Suppressor macrophage treated with lipopolysaccharide for 4 hours (primary cell): ENCODE measurements at places on chromosomes 6 and 20.

- DNase-seq = peak; percentile 92
Observed at GRCh38 chr6:12232339-12232738, 57.8 kb upstream of the EDN1 start.

DNA sequence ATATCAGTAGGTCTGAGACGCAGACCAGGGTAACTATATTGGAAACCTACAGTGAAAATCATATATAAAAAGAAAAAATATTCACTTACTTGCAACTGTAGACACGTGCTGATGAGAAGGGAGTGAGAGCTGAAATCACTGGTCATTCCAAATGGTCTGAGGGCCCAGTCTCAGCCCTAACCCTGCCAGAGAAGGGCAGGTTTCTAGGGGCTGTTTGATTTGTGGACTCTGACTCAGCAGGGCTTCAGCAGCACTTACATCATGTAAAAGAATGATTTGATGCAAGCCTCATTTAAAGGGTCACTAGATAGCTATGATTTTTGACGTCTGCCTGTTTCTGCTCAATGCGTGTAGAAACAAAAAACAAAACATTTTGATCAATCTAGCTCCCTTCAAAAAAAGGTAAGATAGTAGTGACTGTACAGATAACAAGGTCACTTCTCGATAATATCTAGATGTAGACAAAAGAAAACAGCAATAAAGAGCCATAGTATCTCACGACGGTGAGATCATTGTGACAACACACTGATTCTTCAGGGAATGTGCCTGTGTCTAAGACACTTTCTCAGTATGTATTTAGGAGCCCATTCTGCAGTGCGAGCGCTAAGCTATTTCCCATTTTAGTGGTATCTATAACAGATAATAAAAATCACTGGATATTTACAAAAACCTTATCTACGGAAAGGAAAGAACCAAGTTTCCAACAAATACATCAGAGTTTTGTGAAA lies 307.2 kb downstream of the HIVEP2 start:
- no peak for DNase-seq

DNA sequence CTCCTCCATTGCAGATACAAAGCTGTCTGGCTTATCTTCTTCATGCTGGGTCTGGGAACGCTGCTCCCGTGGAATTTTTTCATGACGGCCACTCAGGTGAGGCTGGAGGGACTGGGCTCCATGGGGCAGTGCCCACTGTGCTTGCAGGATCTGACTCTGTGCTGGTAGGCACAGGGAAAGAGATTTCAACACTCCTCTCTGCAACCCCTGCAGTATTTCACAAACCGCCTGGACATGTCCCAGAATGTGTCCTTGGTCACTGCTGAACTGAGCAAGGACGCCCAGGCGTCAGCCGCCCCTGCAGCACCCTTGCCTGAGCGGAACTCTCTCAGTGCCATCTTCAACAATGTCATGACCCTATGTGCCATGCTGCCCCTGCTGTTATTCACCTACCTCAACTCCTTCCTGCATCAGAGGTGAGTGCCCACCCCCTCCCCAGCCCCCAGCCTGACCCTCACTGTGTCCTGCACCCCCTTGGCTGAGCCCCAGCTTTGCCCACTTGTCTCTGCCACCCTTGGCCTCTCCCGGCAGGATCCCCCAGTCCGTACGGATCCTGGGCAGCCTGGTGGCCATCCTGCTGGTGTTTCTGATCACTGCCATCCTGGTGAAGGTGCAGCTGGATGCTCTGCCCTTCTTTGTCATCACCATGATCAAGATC lies 6.1 kb downstream of the SLC29A1 start:
- no peak for DNase-seq

DNA sequence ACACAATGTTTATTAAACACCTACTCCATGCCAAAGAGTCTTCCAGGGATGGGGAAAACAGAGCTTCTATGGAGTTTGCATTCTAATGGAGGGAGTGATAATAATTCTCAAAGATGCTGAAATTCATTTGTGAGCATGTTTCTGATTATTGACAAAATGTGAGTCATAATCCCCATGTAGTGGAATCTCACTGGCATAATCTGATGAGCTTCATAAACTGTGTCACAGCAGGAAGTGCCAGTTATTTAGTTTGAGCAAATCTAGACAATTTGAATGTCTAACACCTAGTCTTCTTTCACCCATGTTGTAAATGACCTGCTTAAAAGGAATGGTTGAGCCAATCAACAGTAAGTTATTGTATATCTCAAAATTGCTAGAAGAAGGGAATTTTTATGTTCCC lies 95.1 kb downstream of the KCNQ5 start:
- DNase-seq = no peak

DNA sequence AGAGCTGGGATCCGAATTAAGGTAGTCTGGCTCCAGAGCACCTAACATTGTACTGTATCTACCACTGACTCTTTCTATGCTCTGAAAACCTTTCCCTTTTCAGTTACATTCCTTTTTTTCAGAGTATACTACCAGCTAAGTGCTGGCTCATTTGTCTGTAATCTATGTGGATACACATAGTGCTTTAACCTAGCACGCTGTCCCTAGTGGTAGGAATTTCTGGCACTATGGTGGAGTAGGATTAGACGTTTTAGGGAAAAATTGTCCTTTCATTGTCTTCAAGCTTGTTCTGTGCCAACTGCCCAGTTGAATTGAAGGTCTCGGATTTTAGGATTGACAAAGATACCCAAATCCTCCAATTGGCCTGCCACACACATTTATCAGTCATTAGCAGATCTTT lies 259.1 kb upstream of the FERMT1 start:
- no peak for DNase-seq

- DNase-seq = peak; percentile 22
Observed at GRCh38 chr6:27829453-27830211, 82.6 kb downstream of the OR2B2 start.

- DNase-seq = peak; percentile 91
Observed at GRCh38 chr20:62642051-62642665, at the start of gene SLCO4A1. Gene SLCO4A1 (plus strand): TSS chr20:62642503. CDS start chr20:62656455, 13,952 bp downstream.

DNA sequence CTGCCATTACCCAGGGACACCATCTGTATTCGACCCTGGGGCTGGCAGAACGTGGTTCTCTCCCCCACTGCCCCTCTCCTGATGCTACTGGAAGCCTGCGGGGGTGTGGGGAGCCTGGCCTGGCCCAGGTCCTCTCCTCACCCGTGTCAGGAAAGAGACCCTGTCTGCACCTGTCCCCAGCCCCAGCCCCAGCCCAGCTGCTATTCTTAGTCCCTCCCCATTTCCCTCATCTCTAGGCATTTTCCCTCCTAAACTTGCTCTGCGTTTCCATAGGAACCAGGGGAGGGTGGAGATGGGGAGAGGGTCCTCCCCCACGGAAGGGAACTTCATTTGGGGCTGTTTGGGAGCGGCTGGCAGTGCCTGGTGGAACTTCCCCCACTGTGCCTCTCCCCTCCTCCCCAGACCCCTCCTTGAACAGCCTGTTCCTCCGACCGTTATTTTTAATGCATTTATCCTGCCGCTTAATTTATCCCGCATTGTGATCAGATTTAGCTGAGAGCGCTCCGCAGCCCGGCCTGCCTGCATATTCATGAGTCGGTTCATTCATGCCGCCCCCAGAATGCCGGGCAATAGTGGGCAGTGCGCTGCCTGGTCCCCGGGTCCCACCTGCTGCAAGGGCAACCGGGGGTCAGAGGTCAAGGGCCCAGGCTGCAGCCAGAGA lies 31.8 kb upstream of the DLGAP4 start:
- no peak for DNase-seq

GRCh38 chr6:109242925-109243324 lies 139.3 kb downstream of the CD164 start:
- DNase-seq = no peak

DNA sequence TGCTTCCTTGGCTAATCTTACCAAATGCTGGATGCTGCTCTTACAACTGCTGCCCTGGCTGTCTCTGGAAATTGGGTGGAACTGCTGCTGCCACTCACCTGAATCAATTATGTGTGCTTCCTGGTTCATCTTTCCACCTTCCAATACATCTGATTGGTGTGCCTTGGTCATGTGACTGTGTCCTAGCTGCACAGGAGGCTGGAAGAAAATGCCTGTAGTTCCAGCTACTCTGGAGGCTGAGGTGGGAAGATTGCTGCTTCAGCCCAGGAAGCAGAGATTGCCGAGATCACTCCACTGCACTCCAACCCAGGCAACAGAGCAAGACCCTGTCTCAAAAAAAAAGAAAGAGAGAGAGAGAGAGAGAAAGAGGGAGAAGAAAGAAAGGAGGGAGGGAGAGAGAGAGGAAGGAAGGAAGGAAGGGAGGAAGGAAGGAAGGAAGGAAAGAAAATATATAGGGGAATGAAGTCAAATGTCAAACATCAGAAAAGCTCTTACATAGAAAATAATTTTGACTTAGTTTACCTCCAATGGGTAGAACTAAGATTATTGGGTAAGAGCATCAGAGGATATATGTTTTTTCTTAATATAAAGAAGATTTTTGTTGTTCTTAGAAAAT lies 14.1 kb upstream of the PPARD start:
- no peak for DNase-seq

- no peak for DNase-seq
Observed at GRCh38 chr6:81890846-81891245, 138.4 kb upstream of the TENT5A start.

DNA sequence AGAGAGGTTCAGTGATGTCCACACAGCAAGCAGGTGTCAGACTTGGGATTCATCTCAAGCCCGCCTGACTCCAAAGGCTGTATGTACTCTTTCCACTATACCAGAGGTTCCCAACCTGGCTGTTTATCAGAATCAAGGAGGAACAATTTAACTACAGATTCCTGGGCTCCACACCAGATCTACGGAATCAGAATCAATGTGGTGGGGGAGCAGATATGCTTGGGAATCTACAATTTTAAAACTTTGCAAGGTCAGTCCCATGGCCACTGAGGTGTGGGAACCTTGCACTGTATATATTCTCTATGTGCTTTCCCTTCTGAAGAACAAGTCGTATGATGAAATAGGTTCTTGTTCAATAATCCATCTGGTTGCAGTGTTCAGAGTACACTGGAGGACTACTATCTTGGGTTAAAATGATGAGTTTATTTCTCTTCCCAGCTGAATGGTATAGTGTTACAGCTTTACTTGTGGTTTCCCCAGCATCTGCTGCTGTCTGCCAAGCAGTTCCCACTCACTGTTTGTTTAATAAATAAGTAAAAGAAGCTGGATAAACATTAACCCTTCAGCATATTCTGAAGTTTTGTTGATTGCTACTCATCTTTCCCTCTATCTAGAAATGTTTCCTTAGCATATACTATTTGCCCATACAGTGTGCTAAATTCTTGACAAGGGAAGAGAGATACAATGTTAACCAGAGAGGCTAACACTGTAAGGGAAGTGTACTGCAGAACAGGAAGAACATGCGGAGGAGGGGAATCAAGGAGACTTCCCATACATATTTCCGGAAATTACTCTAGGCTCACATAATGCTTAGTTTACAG lies 9.9 kb downstream of the TTI1 start:
- peak; percentile 51 for DNase-seq

- peak; percentile 89 for DNase-seq
Observed at GRCh38 chr6:30130887-30131862, 4.8 kb upstream of the TRIM40 start.

- no peak for DNase-seq
Observed at GRCh38 chr20:17951323-17951722, 17.3 kb downstream of the SNX5 start.

- DNase-seq = no peak
Observed at GRCh38 chr6:135285165-135285564, 104.1 kb downstream of the MYB start.

DNA sequence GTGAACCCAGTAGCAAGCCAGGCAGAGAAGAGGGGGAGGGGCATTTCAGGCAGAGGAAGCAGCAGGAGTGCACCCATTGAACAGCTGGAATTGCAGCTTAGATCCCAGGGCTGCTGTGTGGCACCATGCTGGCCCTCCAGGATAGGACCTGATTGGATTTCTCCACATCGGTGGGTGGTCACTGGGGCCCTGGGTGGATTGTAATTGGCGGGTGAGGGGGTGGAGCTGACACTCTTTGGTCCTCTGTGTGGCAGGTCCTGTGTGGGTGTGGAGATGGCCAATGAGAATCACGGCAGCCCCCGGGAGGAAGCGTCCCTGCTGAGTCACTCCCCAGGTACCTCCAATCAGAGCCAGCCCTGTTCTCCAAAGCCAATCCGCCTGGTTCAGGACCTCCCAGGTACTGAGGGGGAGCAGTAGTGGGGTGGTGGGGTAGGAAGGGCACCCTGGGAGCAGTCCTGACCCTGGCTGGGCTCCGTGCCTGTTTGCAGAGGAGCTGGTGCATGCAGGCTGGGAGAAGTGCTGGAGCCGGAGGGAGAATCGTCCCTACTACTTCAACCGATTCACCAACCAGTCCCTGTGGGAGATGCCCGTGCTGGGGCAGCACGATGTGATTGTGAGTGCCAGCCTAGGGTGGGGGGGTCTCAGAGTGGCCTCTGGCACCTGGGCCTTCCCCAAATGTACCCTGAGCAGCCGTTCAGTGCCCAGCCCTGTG lies 4.4 kb downstream of the PCIF1 start:
- no peak for DNase-seq

GRCh38 chr6:41167173-41167963 lies 4.5 kb upstream of the TREM2 start:
- peak; percentile 31 for DNase-seq

DNA sequence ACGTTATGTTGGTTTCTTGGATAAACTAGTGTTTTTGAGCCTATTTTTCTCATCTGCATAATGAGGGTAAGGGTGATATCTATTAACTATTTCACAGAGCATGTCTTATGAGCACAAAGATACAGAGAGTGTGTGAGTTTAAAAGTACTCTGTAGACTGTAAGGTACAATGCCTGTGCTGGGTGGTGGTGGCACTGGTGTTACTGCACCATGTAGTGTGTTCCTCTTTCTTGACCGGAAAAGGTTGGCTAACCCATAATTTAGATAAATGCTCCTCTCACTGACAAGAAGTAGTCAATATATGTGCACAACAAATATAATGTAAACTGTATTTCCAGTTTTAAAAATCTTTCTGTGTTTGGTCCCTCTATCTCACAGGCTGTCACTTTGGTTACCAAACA lies 116.2 kb upstream of the MMS22L start:
- DNase-seq = no peak

DNA sequence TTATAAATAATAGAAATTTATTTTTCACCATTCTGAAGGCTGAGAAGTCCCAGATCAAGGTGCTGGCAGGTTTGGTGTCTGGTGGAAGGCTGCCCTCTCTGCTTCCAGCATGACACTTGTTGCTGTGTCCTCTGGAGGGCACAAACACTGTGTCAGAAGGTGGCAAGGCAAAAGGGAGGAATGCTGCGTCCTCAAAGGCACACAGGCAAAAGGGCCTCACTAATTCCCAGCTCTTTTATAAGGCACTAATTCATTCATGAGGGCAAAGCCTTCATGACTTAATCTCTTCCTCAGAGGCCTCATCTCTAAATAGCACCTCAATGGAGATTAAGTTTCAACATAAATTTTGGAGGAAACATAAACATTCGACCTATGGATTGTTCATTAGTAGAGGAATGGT lies 209.5 kb upstream of the SMLR1 start:
- DNase-seq = no peak

DNA sequence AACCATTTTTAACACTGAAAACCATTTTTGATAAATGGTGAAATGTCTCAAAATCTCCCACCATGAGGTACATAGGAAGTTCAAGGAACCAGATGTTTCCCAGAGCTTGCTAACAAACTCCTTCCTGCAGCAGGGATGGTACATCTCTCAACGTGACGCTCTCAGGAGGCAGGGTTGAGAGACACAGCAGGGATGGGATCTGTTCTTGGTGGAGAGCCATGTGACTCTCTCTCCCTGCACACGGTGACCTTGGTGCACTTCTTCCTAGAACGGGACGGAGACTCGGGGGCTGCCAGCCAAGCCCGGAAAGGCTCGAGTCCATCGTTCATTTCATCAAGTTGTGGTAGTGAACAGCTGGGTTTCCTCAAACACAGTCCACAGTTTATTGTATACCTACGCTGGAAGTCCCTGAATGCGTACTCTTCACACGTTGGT lies 94.2 kb downstream of the FAM50B start:
- DNase-seq = peak; percentile 68

- DNase-seq = no peak
Observed at GRCh38 chr6:105642708-105643107, 239.8 kb upstream of the PREP start.
